NCI-H460 (cell line): ENCODE measurements at places on chromosomes 11 and 22.

- no peak for DNase-seq
Measured at GRCh38 chr22:19448739-19449421, 1.4 kb upstream of the C22orf39 start.

DNA sequence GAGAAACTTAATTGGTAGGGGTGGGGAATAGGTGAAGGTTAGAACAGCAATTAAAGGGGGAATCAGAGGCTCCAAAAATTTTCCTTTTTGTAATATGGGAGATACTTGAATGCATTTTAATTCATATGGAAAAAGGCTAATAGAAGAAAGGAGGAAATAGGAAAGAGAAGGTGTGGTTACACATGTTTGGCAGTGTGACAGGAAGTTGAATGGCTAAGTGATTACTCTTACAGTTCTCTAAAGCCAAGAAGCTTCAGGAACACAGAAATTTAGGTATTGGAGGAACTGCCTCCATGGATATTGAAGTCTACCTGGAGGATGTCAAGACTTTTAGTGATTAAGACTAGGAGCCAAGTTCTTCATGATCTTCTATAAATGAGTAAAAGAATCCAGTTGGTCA lies 6.3 kb downstream of the NXPE2 start:
- DNase-seq = no peak

GRCh38 chr11:8733852-8734251 lies 51.3 kb downstream of the RPL27A start:
- DNase-seq = no peak

DNA sequence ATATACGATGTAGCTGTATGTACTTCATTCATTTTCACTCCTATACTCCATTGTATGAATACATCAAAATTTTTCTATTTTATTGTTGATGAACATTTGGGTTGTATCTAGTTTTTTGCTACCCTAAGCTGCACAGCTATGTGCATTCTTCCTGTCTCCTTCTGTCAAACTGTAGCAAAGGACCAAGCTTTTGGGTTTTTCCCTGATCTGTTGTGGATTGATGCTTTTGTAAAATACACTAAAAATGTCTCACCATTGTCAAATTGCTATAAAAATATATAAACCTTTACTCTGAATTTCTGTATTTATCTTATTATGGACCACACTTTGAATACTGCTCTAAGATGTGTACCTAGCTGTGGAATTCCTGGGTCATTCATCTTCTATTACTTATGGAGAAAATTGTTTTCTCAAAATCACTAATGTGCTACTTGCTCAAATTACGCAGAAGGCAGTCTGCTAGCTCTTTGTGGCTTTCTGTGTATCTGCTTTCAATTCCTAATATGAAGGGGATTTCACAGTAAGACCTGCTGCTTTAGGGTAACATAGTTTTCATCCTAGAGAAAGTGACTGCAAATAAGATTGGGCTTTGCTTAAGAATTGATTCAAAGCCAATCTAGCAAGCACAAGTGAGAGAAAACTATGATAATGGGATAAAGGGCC lies 123.4 kb downstream of the CYP2R1 start:
- DNase-seq = no peak

DNA sequence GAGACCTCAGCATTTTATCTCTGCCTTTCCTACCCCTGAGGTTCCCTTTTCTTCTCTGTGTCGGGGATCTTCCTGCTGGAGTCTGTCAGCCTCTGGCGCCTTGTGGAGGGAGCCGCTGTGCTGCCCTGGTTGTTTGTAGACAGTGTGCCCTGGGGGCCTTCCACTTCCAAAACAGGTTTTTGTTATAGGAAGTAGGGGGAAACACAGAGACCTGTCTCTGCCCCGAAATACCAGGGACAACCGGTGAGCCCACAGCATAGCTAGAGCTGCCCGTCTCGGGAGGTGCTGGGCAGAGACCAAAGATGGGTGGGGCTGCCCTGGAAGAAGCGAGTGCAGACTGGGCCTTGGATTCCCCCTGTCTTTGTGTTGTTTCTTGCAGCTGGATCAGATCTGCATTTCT lies 8.0 kb downstream of the NCAPH2 start:
- no peak for DNase-seq

DNA sequence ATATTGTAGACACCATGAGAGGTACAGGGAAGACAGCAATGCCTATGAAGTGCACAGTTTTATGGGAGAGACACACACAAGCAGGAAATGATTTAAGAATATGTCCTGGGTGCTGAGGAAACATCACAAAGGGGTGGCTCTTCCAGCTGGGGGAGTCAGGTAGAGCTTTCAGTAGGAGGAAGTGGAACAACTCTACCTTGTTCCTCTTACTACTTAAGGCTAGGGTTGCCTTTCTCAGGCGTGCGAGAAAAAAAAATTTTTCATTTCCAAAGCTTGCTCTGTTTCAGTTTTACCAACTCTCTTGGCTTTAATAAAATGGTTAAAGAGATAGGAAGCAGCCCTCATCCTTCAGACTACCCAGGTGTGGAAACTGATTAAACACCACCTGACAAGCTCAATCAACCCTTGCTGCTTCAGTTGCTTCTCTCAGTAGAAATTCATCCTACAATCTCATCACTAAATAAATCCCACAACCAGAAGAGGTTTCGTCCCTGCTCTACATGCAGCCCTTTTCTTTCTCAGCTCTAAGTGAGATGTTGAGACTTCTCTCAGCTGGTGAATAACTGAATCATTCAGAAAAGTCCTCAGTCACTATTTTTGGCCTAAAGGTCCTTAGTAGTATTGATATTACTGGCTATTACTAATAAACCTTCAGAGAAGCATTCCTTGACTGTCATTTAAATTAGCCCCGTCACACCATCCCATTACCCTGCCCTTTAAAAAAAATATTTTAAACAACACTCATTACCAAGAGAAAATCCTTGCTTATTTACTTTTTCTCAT lies 5.9 kb downstream of the ABTB2 start:
- no peak for DNase-seq

GRCh38 chr11:86623041-86623621 lies 49.3 kb downstream of the ME3 start:
- no peak for DNase-seq

GRCh38 chr11:297586-298405 lies 1.5 kb downstream of the IFITM5 start:
- no peak for DNase-seq

GRCh38 chr11:94849839-94850238 lies 81.7 kb downstream of the AMOTL1 start:
- DNase-seq = no peak
